ENCODE measurements at places on chromosomes 12 and 14.

DNA sequence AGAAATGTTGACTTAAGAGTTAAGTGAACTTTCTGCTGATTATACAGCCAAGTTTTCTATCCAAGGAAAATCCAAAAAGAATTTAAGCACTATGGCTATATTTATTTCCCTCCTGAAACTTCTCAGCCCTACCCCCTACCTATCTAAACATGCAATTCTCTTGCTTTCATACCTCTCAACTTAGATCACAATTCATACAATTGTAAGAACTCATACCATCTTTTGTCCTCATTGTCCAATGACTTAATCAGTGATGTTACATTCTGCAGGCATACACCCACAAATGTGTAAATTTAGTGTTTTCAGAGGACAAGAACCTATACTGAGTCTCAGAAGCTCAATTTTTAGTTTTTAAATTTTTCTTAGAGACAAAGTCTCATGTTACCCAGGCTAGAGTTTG is 62.1 kb downstream of the ZFC3H1 start:
- DNase-seq: no peak

DNA sequence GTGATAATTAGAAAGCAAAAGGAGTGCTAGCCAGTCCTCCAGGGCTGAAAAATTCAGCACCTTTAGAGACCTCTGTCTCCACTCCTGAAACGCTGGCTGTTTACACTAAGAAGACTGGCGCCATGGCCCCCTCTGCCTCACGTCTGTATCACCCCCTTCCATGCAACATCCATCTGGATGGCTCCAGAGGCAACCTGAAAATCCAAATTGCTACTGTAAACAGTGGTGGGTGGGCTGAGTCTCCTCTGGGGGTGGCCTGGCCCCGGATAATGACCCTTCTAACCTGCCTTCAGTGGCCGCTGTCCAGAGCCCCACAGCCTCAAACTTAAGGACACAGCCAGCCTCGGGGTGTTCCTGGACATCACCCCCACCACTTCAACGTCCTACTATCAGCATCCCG is 1.4 kb downstream of the PRKD1 start:
- no peak for DNase-seq

DNA sequence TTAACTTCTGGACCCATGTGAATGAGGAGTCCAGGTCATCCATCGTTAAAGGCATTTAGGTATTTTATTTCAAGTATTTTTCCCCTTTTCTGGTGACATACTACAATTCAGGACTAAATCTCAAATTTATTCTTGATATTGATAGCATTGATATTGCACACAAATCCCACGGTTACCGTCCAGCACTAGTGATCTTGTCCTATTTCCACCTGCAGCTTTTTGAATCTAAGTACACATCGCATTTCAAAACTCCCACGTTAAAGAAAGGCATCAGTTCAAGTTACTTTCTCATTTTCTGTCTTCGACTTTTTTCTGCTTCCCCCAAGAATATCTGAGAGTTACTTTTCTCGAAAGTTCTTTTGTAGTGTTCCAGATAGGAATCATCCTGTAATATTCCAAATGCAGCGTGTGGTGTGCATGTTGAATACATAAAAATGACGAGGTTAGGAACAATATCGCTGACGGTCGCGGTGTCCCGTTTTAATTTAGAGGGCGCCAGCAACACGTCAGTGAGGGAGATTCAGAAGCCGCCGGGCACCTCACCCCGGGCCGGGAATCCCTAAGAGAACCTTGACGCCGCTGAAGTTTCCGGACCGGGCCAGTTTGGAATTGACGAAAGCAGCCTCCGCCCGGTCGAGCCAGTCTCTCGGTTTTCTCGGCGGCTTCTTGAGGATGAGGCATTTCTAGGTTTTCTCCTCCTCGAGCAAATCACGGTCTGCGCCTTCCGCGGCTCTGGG is 569 bp upstream of the RGS6 start:
- DNase-seq: no peak

DNA sequence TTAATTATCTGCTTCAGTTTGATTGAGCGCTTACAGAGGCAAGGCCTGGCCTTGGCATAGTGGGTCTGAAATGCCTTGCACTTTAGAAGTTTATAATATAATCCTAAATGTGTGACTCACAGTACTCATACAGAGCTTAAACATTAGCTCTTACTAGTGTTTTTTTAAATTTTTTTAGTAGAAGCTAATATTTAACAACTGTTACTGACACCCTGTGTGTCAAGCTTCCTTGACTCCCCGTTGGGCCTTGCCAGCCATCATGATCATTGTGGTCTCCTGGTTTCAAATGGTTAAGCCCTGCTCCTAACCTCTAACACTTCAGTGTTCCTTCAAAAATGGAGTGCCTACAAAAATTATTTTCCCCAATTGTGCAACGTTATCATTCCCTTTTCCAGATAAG is 126.9 kb downstream of the GALC start:
- no peak for DNase-seq

- no peak for DNase-seq
These were observed 646 bp downstream of the FBLN5 start for GRCh38 chr14:91946622-91947474.

- no peak for DNase-seq
These were observed 19.4 kb downstream of the LPCAT3 start for GRCh38 chr12:6998715-6999451.

GRCh38 chr12:32448586-32448985 is 49.2 kb downstream of the FGD4 start:
- DNase-seq: no peak
